ENCODE measurements at places on chromosomes 12 and 14.
A peak's percentile ranks its signal among the peaks of the same experiment; 100 is the strongest.

DNA sequence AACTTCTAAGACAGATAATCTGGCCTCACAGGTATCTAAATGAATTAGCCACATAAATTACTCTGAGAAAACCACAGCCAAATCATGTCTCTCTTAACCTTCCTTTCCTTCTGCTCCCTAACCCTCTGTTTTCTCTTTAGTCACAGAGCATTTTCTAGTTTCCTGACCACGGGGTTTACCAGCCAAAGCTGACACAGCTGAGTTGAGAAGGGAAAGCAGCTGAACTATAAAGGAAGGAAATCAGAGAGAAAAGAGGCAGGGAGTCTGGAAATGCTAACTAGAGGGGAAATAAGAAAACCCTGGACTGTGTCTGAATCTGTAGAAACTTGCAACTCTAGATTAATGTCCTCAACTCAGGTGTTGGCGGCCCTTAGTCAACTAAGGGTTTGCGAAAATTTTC, 24.4 kb downstream of the ANKS1B start:
- DNase-seq: no peak

DNA sequence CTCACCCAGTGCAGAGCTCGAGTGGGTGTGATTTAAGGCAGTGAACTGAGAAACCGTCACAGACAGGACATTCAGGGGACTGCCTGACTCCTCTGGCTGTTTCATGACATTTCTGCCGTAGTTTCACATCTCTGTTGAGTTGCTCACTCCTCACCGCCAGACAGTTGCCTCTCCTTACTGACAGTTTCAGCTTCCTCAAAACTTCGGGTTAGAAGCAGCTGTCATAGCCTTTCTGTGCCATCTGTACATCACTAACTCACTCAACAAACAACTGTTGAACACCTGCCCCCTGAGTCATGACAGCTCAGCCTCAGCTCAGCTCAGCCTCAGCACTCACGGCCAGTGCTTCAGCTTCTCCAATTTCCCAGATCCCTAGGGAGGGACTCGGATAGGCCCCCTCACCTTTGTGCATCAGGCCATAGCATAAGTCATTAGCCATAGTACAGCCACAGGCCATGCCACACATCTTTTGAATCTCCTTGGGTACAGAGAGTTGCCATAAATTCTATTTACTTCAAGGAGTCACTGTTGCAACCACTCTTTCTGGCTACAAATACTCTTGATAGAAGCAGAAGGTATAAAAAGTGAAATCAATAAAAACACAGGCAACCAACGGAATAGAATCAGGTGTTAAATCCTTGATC, 6.2 kb upstream of the SLC15A4 start:
- no peak for DNase-seq

- no peak for DNase-seq
Observed at GRCh38 chr12:27984275-27984674, 11.7 kb upstream of the PTHLH start.

DNA sequence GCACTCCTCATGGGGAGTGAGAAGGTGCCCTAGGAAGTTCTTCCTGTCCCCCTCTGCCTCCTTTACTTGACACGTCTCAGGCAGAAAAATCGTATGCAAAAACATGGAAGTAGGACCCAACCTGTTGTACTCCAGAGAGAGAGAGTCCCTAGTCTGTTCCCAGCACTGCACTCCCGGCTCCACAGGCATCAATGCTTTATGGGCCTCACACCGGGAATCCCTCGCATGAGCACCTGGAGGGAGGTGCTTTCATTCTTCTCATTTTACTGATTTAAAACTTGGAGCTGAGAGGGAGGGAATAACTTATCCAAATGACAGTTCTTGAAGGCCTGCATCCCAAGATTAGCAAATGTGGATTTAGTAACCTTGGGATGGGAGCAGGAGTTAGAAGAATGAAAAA, 1101.4 kb downstream of the BCL11B start:
- DNase-seq: no peak

- no peak for DNase-seq
Observed at GRCh38 chr14:68759017-68759560, 33.8 kb downstream of the ZFP36L1 start.

DNA sequence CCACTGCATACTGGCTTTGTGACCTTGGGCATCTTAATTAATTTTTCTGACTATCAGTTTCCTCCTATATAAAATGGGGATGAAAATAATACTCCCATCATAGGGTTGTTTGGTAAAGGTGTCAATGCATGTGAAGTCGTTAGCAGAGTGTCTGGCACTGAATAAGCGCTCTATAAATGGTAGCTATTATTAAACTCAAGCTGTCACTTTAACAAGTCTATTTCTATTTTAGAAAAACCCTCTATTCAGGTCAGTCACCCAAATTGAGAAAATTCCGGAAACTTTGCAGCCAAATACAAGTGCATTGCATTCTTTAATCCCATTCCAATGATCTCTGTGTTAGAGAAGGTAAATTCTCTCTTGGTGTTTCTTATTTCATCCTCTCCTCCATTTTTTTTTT, 363.1 kb downstream of the SYT1 start:
- no peak for DNase-seq

- no peak for DNase-seq
Observed at GRCh38 chr12:52969166-52969795, 20.4 kb downstream of the KRT18 start.

DNA sequence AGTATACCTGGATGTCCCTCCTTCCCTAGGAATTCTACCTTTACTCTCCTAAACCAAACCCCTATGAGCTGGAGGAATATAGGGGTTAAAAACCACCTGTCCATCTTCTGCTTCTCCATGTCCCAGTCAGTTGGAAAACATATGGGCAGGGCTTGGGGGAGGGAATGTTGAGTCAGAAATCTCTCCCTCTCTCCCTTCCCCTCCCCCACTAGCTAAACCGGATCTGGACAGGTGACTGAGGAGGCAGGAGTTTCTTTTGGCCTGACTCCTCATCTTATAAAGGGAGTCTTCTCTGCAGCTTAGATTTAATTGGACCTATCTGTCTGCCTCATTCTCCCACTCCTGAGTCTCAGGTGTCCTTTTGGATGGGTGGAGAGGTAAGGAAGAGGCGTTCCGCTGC, 6.1 kb downstream of the ERBB3 start:
- DNase-seq: no peak

GRCh38 chr14:70780396-70781075, 28.8 kb downstream of the MAP3K9 start:
- DNase-seq: no peak

GRCh38 chr12:27868139-27868538, 88.1 kb upstream of the MANSC4 start:
- no peak for DNase-seq

- no peak for DNase-seq
Observed at GRCh38 chr14:102906616-102907302, 15.7 kb upstream of the AMN start.

DNA sequence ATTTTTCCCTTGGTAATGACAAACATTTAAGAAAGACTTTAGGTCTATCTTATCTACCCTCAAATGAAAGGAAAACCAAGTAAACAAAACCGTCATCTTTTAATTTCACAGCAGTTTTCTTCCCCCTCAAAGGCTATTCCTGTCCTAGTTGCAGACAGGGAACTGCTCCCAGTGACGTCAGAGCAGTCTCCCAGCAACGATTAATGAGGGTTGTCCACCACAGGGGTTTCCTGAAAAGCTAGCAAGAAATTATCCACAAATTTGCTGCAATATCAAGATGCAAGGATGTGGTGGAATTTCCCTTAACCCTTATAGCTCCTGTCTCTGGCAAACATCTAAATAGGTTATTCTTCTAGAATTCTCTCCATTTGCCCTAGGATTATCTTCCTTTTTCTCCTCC, 89.1 kb upstream of the STAC3 start:
- no peak for DNase-seq

DNA sequence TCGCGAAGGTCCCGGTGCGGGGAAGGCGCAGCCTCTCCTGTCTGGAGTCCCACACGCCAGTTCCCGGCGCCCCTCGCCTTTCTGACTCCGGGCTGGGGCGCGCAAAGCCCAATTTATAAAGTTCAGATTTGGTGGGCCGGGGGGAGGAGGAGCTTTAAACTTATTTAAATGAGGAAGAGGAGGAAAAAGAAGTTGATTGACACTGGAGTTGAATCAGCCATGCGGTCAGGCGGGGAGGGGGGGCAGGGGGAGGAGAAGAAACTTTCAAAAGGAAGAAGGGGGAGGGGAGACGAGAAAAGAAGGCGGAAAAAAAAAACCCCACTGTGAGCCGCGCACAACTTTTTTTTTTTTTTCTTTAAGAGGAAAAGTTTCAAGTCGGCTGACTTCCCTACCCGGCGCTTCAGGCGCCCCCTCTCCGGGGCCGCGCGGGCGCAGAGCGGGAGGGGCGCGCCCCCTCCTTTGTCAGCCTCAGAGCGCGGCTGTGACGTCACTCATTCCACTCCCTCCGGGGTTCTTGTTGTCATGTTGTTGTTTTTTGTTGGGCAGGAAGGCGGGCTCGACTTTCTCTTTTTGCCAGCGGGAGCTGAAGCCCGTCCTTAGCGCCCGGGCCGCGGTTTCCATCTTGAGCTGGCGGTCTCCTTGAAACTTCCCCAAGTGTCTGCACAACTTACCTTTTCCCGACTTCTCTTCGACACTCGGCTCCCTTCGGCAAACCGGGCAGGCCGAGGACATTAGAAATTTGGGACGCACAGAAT, at the start of gene ZFP36L1:
ZFP36L1 (minus strand) TSS at position 89 of the 755 bp plus-strand sequence. CDS start 129 bp downstream, outside the sequence.
- DNase-seq: peak; percentile 90

DNA sequence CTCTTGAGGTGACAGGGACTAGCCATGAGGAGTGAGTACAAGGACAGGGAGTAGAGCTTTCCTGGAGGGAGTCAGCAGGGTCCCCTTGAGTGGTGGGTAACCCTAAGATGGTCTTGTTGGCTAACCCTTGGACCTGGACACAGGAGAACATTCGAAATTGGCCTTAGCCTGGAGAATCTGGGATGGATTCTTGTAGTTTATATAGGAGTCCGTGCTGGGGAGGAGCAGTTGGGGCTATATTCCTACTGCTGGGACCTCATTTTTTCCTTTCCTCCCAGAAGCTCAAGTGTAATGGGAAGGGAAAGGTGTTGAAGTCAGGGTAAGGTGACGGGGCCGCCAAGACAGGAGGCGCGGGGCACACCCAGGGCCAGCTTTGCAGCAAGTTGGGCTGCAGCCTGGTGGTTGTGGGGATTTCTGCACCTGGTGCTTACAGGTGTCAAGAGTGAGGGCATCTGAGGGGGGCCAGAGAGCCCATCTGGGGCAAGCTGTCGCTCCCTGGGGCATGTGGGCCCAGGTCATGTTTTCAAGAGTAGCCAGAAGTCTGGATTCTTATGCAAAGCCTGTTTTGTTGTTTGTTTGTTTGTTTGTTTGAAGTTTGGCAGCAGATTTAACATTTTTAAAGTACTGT, 5.1 kb downstream of the BCL7A start:
- no peak for DNase-seq

DNA sequence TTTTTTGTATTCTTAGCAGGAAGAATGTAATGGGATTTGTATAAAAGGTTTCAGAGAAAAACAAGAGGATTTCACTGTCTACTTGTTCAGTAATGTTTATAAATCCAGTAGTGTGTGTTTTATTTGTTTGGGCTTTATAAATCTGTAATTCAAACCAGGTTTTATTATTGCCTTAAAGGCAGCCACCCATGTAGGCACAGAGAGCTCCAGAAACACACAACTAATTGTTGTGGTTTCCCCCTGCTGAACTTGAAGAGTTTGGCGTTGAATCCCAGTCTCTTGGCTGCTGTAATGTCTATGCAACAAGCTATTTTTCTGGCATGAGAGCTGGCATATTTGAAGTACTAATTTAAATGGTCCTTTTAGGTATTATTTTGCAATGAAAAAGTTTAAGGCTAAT, 63.4 kb upstream of the SLCO1C1 start:
- no peak for DNase-seq

DNA sequence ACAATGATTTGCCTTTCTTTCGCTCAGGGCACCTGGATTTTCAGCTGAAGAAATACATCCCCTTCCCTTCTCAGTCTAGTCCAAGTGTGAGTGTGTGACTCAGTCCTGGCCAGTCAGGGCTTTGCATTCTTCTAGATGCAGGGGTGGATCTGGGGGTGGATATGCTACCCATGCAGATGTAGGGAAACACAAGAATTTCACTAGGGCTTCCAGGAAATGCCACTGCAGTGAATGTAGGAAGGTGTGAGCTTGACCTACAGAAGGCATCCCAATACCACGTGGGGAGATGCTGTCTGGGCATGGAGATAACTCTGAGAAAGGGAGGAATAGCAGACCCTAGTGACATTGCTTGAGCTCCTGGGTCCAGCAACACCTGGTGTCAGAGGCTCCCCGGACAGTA, 404.2 kb downstream of the GLT1D1 start:
- no peak for DNase-seq

DNA sequence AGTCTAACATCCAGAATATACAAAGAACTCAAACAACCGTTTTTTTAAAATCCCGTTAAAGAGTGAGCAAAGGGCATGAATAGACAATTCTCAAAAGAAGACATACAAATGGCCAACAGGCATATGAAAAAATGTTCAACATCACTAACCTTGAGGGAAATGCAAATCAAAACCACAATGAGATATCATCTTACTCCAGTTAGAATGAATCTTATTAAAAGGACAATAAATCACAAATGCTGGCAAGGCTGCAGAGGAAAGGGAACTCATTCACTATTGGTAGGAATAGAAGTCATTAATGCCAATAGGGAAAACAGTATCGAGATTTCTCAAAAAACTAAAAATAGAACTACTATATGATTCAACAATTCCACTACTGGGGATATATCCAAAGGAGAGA, 520.1 kb downstream of the RMST start:
- DNase-seq: no peak
